ENCODE measurements at places on chromosomes 12 and 14.
A peak's percentile ranks its signal among the peaks of the same experiment; 100 is the strongest.

DNA sequence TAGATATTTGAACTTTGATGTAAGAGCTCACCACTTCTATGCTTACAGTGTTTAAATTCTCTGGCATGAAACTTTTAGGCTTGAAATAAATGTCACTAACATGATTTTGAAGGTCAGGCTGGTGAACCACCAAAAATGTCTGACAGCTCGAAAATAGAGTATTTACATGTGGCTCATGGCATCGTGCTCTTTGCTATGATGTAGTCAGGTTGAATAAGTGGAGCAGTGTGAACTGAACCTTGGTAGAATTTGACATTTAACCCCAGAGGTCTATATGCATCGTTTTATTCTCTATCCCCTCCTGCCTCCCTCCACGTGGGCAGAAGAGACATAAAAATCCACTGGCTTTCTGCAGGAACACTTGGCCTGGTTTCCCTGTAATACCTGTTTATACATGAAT is 369.7 kb upstream of the ATP2B1 start:
- no peak for DNase-seq

GRCh38 chr14:77044783-77045237 is 16.3 kb upstream of the IRF2BPL start:
- no peak for DNase-seq

GRCh38 chr14:59331217-59331616 is 134.0 kb downstream of the GPR135 start:
- DNase-seq: no peak

- DNase-seq: no peak
These were observed 16.7 kb upstream of the FAM234B start for GRCh38 chr12:13027508-13027907.

DNA sequence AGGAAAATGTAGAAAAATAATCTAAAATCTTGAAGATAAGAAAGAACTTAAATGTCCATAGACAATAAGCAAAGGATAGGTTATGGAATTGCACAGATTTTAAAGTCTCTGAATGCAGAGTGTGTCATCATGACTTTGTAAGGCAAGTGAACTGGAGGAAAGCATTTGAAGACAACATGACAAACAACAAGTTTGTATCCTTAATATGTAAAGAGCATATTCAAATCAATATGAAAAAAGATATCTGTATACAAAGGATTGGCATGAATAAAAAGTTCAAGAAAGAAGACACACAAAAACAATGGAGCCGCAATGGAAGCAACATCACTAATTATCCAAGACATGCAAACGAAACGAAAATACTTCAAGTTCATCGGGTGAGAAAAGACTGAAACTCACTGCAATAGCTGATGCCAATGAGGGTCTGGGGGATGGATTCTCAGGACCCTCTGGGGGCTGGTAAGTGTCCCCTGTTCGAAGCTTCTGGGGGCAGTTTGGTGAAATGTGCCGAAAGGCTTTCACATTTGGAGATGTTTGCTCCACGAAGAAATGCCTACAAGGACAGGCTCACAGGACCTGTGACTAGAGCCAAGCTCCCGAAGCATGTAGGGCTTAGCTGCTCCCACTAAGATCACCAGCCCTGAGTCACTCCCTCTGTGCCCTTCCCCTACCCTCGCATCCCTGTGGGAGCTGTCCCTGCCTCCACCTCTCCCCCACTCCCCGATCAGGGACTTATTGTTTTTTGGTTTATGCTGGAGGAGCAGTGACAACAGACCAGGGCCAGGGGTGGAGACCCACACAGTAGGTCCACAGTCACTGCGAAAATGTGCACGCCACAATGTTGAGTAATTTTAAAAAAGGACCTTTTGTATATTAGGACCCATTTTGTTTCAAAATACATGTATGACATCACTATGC is 345.7 kb upstream of the SFSWAP start:
- no peak for DNase-seq

DNA sequence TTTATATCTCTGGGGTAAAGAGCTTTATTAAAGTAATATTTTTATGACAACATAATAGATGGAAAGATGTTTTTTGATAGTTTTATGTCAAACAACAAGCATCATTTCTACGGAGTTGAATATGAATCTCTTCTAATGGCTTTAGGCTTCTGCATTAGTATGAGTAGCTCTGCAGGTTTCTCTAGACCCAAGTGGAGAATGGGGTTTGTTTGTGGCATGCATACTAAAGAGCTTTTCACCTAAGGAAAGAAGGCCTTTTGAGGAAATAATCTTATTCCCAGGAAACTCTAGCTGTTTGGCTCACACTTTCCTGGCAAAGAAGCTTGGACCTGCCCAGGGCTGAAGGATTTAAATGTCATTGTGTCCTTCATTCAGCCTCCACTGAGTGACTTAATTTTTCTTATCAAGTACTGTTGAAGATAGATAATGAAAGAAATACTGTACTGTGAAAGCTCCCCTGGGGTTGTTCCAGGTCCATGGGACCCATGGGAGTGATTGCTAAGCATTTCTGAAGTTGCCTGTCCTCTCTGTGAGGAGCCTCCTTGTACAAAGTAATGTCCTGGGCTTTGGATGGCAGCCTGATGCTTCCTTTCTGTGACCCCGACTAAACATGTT is 469.3 kb downstream of the LRIG3 start:
- no peak for DNase-seq

DNA sequence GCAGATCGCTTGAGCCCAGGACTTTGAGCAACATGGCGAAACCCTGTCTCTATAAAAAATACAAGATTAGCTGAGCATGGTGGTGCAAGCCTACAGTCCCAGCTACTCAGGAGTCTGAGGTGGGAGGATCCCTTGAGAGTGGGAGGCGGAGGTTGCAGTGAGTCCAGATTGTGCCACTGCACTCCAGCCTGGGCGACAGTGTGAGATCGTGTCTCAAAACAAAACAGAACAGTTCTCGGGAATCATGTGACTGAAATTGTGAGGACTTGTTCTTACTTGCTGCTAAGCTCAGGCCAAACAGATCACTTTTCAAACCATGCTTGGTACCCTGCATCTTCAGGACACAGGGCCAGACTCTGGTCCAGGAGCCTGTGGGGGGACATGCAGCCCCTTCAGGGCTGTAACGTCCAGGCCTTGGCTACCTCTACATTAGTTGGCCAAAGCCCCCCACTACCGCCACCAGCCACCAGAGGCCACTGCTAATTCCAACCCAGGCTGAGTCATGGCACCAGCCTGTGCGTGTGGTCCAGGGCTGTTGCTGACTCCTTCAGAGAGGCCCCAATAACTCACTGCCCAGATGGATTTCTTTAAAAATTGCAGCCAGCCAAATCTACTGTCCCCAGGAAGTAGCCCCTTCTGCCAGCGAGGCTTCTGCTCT is 33.4 kb upstream of the SYNDIG1L start:
- peak; percentile 43 for DNase-seq

DNA sequence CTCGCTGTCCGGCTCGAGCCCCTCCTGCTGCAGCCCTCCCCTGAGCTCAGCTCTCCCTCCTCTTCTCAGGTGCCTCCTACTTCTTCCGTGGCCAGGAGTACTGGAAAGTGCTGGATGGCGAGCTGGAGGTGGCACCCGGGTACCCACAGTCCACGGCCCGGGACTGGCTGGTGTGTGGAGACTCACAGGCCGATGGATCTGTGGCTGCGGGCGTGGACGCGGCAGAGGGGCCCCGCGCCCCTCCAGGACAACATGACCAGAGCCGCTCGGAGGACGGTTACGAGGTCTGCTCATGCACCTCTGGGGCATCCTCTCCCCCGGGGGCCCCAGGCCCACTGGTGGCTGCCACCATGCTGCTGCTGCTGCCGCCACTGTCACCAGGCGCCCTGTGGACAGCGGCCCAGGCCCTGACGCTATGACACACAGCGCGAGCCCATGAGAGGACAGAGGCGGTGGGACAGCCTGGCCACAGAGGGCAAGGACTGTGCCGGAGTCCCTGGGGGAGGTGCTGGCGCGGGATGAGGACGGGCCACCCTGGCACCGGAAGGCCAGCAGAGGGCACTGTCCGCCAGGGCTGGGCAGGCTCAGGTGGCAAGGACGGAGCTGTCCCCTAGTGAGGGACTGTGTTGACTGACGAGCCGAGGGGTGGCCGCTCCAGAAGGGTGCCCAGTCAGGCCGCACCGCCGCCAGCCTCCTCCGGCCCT is 22.8 kb downstream of the MMP17 start:
- peak; percentile 91 for DNase-seq

- DNase-seq: peak; percentile 51
These were observed 1.6 kb downstream of the NXPH4 start for GRCh38 chr12:57218030-57218853.

DNA sequence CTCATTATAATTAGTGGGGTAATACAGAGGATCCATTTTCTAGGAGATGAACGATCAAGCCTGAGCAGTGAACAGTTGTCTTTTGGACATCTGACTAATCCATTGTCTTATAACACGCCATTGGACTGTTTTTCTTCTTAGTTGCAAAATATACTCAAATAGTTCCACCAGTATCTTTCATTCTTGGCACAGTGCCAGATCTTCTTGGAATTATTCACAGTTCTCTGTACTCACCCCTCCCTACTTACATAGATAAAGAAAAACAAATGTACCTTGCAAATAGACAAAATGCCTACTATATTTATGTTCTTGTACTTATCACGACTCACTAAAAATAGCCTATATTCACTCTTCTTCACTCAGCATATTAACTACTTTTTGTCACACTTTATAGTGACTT is 3.8 kb downstream of the CBLN3 start:
- DNase-seq: peak; percentile 35

DNA sequence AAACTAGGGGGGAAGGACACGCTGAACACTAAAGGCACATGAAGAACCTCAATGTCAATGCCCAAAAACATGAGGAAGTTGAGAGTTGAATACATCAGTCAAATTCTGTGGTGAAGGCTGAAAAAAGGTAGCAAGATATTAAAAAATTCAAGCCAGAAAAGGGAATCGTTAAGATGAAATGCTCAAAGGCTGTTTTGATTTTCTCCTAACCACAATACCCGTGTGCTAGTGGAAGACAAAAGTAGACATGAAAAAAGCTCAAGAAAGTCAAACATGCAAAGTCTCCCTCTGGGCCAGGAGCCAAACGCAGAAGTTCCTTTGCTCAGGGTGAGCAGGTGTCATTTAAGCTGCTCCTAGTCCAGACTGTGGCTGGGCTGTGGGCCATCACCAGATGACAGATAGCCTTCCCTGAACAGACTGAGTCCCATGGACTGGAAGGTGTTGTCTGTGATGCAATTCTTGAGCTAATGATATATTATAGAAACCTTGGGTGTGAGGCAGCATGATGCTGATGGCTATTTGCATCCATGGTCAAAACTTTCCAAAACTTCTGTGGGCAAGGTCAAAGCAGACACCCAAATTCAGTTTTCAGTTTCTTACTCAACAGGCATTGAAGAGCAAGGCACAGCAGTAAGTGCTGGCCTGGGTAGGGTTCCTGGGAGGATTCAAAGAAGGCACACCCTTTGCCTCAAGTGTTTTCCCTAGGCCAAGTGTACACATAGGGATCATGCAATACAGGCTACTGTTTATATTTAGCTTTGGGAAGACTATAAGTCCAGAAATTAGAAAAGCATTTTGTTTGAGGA is 81.6 kb downstream of the MYRFL start:
- peak; percentile 10 for DNase-seq

DNA sequence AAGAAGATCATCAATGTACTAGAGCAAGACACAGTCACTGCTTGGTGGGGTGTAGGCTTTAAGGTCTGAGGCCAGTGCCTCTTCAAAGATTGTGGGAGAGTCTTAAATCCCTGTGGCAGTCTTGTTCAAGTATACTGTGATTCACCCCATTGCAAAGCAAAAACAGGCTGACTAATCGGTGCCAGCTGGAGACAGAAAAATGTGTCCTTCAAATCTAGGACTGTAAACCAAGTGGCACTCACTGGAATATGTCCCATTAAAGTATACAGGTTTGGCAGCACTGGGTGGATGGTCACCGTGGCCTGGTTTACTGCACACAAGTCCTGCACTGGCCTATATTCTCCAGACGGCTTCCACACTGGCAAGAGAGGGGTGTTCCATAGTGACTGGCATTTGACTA is 1315.3 kb downstream of the TMEM121 start:
- DNase-seq: peak; percentile 17

Data from DMS53 (cell line).